Fibroblast of the aortic adventitia (primary cell): ENCODE measurements at places on chromosomes 3 and 15. TPM values are rescaled to one million over a fixed set of nuclear protein-coding genes. Genes with fewer than 3 reads are reported as not detected.
A peak's percentile ranks its signal among the peaks of the same experiment; 100 is the strongest.

GRCh38 chr3:12467746-12468145 is 16.5 kb upstream of the TSEN2 start:
- DNase-seq = no peak

DNA sequence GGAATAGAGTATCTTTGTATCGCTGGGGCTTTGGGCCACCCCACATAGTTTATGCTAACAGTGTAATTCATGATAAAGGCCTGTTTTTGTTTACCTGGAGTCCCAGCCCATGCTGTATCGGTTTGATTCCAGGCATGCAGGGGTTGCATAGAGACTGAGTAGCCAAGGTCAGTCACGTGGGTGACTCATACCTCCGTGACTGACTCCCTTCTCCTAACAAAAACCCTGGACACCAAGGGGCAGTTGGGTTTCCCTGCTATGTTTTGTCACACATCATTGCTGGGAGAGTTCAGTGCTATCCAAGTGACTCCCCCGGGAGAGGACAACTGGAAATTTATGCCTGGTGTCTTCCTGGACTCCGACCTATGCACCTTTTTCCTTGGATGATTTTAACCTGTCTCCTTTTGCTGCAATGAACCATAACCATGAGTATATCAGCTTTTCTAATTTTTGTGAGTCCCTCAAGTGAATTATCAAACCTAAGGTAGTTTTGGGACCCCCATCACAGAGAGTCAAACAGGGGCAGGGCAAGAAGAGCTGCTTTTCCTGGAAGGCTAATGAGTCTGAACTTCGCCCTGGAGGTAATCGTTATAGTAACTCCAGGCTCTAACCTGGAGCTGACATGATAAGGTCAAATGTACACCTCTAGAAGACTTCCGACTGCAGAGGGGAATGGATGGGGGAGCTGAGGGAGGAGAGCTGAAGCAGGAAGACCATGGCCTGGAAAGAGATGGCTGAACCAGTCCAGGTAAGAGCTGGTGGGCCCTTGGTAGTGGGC is 57.0 kb downstream of the SRGAP3 start:
- no peak for DNase-seq

DNA sequence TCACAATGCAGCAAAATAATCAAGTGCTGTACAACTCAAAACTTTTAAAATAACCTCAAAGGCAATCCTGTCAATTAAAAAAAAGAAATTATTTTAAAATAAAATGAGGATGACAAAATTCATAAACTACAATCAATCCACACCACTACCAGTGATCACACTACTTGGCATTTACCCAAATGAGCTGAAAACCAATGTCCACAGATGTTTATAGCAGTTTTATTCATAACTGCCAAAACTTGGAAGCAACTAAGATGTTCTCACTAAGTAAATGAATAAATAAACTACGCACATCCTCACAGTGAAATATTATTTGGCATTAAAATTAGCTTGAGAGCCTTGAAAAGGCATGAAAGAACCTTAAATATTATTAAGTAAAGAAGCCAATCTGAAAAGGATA is 121.3 kb downstream of the STAG1 start:
- peak; percentile 14 for DNase-seq

DNA sequence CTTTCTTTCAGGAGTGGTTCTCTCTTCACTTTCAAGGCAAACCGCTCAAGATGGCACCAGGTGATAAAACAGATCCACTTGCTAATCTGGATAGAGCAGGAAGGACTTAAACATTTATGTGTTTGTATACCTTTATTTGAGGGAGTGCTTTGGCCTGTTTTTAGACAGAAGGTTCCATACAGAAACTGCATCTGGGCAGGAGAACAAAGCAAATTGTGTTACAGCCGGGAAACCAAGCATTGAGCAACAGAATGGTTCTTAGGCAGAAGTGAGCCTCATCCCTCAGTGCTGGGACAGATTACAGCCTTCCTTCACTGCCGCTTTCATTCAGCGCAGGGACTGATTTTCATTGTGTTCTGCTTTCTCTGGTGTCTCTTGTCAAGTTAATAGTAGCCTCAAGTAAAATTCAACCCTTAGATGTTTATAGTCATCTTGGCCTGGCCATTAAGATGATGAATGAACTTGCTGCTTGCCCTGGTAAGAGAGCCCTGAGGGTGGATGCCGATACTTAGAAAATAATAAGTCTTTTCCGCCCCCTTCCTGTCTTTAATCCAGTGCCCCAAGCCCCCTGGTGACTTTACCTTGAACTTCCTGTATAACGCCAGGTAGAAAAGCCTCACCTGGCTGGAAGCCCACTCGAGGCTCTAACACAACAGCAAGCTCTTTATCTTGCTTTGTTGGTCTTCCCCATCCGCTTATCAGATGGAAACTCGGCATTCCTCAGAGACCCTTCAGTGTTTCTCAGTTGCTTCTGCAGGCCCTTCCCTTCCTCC is 168.0 kb upstream of the CTDSPL start:
- no peak for DNase-seq

DNA sequence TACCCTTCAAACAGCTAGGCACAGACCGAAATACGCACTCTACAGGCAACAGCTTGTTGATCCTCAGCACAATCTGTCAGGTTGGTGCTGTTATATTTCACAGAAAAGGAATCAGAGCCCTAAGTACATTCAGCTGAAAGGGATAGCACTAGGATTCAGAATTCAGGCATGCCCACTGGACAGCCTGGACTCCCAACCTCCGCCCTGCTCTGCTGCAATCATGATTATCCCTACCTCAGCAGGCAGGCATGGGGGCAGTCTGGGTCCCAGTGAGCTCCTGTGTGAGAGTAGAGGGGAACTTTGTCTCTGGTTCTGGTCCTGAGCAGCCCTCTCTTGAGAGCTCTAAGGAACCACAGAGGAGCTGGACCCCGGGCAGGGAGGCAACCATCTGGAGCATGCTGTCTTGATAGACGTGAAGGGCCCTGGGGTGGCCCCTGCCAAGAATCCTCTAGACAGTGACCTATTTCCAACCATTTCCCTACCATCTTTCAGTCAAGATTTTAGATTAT is 23.4 kb upstream of the NOX5 start:
- no peak for DNase-seq

GRCh38 chr15:40344631-40345120 is 3.9 kb upstream of the CCDC9B start:
- DNase-seq = peak; percentile 65

- peak; percentile 40 for DNase-seq
These were observed 173.7 kb downstream of the B3GALNT1 start for GRCh38 chr3:160931474-160931873.

DNA sequence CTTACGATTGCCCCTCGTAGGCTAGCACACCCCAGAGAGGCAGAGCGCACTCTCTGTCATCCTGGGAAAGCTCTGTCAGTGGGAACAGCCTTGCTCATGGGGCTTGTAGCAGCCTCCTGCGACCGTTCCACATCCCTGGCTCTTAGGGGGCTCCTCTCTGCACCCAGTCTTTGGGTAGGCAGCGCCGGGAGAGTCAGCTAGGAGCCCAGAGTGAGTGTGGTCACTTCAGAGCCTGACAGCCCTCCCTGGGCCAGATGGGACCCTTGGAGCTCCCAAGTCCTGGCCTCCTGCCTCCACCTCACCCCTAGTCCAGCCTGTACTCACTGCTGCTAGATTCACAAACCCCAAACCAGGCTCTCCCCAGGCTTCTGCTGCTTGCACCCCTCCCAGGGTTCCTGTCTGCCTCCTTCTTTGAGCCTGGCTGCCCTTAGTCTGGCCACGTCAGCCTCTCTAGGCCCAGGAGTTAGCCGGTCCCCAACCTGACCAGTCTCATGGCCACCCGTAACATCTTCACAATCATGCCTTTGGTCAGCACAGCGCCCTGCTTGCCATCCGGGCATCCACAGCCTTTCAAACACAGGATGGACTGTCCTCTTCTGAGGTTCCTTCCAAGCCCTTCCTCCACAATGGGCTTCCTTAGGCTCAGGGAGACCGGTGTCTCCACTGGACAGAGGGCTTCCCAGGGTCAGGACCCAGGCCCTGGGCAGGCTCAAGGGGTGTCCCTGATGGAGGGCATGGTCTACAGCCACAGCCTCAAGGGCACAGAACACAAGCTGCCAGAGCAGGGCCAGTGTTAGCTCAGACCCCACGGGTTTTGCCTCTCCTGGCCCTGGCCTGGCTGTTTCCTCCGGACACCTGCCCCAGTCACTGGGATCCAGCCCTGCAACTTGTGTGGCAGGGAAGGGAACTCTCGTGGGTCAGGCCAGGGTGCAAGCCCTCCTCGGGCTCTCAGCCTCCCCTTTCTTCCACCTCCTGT is 4.6 kb downstream of the ACSBG1 start:
- DNase-seq = no peak

DNA sequence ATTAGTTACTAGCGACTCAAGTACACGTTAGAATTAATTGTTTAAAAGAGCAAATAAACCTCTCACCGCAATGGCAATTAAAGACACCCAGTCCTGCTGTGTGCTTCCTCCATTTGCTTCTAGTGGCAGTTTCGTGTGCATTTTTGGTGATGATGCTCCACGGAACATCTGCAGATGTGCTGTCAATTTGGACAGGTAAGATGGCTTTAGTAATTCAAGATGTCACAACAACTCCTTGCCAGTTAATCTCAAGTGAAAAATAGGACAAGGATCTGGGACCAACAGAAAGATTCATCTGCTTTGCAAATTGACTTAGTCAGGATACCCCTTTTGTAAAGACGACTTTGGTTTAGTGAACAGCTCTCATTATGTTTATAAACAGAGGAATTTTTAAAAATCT is 320.9 kb downstream of the GABRB3 start:
- DNase-seq = no peak

TTC21A gene
- 2.4 and 3.8 TPM in 2 replicates for total RNA-seq

STT3B gene
- total RNA-seq = 89.3 and 151 TPM in 2 replicates

CRYBG3 gene
- total RNA-seq = 23.9 and 28.8 TPM in 2 replicates

FES gene
- total RNA-seq = 19.0 and 23.1 TPM in 2 replicates

SERPINI2 gene
- total RNA-seq = not detected in 2 replicates

CCDC33 gene
- total RNA-seq = 0.09 TPM in 1 of 2 replicates, not detected in the other

RBMS3 gene
- total RNA-seq = 68.4 and 84.1 TPM in 2 replicates
